ENCODE measurements at places on chromosomes 7 and 10.

DNA sequence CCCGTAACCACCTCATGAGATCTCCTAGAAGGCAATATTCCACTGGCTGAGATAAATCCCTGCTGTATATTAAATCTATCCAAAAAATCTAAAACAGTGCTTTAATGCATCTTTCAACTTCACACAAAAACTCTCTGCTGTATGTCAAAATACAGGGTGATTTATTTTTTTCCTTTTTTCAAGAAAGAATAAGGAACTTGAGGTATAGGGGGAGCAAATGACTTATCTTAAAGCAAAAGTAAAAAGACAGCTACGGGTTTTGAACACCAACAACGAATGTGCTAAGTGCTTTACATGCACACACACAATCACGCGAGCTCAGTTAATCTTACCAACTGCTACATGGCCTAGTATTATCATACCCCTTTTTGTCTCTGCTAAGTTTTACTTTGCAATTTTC, 168.9 kb upstream of the PHF14 start:
- no peak for DNase-seq

DNA sequence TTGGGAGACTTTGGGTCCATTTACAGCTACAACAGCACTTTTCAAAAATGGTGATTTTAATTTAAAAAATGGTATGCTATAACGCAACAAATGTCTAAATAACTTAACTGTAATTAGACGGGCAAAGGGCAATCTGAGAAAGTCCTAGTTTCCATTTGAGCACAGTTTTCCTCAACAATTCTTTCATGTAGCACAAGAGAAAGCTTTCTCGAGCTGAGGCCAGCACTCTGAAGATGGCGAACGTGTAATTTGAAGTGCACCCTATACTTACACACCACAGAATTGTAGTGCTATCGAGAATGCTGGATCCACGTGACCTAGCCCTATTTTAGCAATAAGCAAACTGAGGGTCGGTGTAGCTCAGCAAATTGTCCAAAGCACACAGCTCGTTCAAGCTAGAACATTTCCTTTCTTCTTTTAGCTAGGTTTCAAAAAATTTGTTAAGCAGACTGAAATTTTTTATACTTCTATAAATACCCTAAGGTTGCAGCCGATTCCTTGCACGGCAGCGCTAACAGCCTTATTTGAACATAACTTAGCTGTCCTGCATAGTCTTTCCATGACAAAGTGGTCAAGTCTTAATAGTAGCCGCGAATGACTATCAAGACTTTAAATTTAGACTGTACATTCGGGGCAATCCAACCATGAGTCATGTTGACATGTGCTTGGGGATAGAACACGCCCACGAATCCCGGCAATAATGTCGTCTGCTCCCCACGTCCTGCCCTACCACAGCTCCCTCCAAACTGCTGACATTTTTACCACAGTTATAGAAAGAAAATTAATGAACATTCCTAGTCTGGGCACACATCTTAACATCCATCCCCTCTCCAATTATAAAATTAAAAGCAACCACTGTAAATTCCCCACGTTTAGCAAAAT, 10.0 kb downstream of the KLF6 start:
- DNase-seq, result peak; percentile 34

GRCh38 chr10:83921984-83922860, 217.1 kb upstream of the GHITM start:
- no peak for DNase-seq

GRCh38 chr7:80047856-80048459, 86.7 kb upstream of the GNAI1 start:
- DNase-seq, result no peak

DNA sequence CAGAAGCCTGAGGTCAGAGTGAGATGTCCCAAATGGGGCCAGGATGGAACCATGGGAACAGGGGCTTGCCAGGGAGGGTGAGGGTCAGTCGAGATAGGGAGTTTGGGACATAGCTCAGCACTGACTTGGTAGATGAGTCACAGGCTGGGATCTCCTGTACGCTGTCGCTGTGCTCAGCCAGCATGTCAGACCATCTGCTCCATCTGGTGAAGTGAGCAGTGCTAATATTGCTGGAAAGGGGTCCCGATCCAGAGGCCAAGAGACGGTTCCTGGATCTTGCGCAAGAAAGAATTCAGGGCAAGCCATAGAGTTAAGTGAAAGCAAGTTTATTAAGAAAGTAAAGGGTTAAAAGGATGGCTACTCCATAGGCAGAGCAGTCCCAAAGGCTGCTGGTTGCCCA, 505.6 kb downstream of the GALNT17 start:
- no peak for DNase-seq

- no peak for DNase-seq
These were observed at the start of gene TMEM72 for GRCh38 chr10:44911081-44911540. Gene TMEM72 (plus strand): TSS chr10:44911337. CDS start chr10:44911513, 176 bp downstream.

DNA sequence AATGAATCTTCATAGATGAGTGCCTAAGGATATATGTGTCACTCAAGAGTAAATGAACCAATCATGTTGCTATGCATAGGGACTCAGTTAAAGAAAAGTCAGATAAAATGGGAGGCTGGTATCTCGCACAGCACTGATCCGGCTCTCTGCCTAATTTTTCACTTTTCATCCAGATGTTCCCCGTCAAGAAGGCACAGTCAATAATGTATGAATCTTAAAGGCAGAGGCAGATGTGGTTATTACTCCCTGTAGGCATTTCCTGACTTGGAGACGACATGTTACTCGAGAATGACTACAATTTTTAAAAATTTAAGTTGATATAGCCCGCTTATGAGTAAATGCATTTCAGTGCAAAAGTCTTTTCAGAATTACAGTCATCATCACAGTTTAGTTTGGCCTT, 113.6 kb downstream of the TBXAS1 start:
- no peak for DNase-seq

- no peak for DNase-seq
These were observed 51.3 kb upstream of the NFE2L3 start for GRCh38 chr7:26100406-26101339.

GRCh38 chr10:128527711-128528110, 401.5 kb upstream of the MKI67 start:
- DNase-seq, result no peak

- no peak for DNase-seq
These were observed 155.0 kb upstream of the CHST15 start for GRCh38 chr10:124248056-124249045.

- DNase-seq, result no peak
These were observed 38.0 kb downstream of the ADD3 start for GRCh38 chr10:110045772-110046171.

DNA sequence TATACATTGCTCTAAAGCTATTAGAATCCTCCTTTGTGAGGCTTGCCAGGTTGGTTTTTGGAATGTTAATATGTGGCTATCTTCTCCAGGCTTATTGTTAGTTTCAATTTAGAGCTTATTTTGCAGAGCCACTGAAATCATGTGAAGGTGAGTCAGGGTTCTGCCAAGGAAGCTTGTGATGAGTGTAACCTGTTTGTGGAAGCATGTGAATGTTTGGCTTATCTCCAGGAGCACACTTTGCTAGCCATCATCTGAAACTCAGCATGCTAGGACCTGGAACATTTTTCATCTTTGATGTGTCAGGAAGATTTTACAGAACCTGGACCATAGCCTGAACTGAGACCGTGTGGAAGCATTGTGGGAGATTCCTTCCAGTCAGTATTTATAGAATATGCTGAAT, 197.3 kb downstream of the PPP1R9A start:
- no peak for DNase-seq

DNA sequence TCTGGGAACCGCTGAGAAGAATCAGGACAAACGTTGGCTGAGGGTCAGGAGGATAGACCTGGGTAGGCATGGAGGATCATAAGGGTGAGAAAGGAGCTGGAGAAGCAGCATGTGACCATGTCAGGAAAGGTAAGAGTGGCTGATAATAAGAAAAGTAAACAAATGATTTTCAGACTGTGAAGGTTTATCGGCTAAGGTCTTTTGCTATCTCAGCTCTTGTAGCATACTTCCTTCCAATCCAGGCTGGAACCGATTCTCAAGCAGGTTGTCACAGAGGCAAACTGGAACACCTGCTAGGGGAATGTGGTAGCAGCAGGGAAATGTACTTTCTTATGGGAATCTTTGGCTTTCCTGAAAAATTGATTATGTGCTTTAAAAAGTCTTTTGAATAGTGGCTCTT, 74.7 kb downstream of the TMEM168 start:
- no peak for DNase-seq

DNA sequence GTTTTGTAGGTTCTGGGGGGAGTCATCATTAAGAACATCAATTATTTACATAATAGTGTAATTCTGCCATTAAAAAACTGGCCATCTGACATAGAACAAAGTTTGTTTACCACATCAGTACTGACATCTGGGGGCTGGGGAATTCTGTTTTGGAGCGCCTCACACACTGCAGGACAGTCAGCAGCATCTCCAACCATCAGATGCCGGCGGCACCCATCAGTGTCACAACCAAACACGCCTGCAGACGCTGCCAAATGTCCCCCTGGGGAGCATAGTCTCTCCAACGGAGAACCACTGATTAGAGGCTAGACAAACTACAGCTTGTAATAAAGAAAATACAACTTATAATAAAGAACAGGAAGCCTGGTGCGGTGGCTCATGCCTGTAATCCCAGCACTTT, 26.0 kb downstream of the GNA12 start:
- DNase-seq, result no peak

DNA sequence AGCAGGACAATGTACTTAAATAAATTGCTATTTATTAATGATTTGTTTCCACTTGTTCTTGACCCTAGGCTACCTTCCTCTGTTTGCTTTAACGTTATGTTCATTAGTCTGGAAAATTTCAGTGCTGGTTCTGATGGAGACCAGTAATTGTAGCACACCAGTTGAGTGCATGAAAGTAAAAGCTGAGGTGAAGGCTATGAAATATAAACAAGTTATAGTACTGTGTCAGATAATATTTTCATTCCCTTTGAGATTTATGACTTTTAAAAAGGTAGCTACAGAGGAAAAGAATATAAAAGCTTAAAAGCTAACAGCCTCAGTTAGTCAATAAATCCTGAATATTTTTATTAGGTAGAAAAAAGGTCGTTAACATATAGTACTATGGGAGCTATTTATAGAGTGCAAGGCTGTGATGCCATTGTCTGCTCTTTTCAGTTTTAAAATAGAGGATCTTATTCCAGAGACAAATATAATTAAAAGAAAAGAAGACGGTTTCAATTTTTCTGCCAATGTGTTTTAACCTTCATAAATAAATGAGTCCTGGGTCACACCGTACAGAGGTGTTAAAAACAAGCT, 351.8 kb upstream of the ETV1 start:
- DNase-seq, result no peak
